ENCODE measurements at places on chromosomes 3 and 15. TPM values are rescaled to one million over a fixed set of nuclear protein-coding genes. Genes with fewer than 3 reads are reported as not detected.
A peak's percentile ranks its signal among the peaks of the same experiment; 100 is the strongest.

Gene CLDN16
- not detected for total RNA-seq

Gene TMEM115
- 72.4 TPM for total RNA-seq

Gene NRG4
- not detected for total RNA-seq

Gene SLC35G2
- 5.7 TPM for total RNA-seq

Gene BTD
- 14.4 TPM for total RNA-seq

Gene THAP10
- 4.6 TPM for total RNA-seq

Gene ECE2
- total RNA-seq, result not detected

DNA sequence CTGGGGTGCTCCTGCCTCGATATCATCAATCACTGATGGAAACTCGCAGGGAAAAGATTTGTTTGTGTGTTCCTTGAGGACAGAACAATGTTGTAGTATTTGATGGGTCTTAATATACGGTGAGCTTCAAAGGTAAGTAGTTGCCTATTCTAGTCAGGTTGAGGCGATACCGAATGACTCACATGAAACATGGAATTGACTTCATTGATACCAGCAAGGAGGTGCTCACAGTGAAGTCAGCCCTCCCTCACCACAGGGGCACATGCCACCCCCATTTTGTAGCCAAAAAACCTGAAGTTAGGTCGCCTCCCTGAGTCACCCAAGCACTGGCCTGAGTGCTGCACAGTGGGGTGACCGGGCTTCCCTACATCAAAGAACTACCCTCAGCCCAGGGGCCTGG is 3.7 kb upstream of the ALDH1A3 start:
- DNase-seq, result no peak

DNA sequence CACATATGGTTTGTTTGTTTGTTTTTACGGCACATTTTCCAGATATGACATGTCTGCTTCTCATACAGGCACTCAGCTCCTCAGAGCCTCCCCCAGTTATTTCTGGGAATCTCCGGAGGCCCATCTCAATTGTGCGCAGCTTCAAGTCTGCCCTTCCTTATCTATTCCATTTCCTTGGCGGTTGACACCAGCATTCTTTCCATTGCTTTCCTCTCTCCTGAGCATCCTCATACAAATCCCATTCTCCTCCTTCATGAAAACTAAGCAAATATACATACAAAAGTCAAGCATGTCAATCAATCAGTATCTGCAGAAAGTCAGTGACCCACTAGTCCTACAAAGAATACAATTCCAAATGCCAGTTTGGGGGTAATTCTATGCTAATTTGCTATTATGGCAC is 166.7 kb downstream of the SQOR start:
- no peak for DNase-seq

DNA sequence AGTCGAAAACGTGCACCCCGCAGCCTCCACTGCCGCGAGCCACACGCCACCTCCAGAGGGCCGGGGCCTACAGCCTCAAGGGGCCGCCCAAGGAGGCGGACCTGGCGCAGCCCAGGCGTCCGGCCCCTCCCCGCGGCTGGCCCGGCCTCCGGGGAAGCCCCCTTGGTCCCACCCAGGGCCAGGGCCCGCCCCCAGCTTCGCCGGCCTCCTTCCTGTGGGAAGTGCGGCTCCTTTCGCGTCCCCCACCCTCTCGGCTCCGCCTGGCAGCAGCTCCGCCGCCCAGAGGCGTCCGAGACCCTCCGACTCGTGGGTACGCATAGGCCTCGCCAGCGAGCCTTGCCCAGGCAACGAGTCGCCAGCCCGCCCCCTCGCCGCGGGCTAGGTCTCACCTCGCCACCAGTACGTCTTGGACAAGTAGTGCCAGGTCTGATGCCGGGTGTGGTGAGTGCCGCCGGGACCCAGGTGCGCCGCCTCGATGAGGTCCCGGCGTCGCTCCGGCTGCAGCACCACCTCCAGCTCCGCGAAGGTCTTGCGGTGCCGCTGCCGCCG is 642 bp downstream of the ZBTB11 start:
- peak; percentile 78 for DNase-seq

DNA sequence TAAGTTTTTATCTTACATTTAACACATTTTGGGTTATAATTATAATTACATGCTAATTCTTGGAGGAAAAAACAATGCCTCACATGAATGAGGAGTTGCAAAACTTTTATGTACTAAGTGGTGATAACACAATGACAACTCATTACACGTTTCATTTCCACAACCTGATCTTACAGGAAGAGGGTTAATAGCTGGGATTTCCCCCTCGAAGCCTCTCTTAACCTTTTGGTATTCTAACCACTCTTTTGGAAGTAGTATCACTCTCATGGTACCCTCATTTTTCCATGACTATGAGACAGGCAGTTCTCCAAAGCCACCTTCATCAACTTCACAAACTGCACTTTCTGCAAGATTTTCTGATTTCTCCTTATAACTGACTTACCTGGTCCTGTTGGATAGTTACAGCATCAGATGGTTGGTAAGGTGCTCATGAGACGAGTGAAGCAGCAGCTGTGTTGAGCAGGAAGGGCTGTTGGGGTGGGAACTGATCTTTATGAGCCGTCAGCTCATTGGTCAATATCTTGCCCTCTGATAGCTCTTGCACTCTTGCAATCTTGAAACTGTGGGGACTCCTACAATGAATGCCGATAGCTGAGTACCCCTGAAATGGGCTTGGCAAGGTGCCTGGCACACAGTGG is 41.6 kb downstream of the ACAN start:
- DNase-seq, result no peak

DNA sequence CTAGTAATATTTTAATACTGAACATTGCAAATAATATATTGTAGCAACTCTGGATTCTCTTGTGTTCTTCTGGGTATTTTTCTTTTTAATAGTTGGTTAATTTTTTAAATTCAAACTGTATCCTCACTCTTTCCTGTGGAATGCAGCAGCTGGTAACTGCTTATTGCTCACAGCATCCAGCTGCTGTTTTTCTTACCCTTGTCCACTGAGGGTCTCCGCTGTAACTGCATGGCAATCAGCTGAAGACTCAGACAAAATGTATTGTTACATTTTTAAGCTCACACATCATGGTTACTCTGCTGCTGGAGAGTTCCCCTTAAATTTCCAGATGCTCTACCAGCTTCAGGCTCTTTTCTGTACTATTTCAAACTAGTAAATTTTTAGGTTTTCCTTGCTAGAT is 227.6 kb downstream of the MBNL1 start:
- no peak for DNase-seq

GRCh38 chr15:77812664-77813063 is 180.0 kb upstream of the LINGO1 start:
- no peak for DNase-seq

- DNase-seq, result no peak
These were observed 93.7 kb downstream of the NEK10 start for GRCh38 chr3:27275441-27275990.

- DNase-seq, result no peak
These were observed 193.8 kb downstream of the FHIT start for GRCh38 chr3:61057464-61057863.

DNA sequence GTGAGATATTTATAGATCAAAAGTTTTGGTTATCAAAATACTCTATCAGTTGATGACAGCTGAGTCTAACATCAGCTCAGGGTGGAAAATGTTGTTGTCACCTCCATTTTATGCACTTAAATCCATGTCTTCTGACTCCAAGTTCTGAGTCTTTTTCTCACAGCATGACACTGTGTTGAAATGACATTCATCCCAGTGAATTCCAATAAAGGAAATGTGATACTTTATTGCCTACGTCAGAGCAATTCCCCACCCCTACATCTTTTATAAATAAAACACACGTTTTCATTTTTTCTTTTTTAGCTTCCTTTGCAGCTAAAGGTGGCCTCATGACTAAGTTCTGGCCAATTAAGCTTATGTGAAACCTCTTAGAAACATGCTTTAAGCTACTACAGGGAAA is 10.7 kb downstream of the DRD3 start:
- DNase-seq, result no peak

GRCh38 chr3:58487140-58487886 is 4.6 kb upstream of the KCTD6 start:
- no peak for DNase-seq

DNA sequence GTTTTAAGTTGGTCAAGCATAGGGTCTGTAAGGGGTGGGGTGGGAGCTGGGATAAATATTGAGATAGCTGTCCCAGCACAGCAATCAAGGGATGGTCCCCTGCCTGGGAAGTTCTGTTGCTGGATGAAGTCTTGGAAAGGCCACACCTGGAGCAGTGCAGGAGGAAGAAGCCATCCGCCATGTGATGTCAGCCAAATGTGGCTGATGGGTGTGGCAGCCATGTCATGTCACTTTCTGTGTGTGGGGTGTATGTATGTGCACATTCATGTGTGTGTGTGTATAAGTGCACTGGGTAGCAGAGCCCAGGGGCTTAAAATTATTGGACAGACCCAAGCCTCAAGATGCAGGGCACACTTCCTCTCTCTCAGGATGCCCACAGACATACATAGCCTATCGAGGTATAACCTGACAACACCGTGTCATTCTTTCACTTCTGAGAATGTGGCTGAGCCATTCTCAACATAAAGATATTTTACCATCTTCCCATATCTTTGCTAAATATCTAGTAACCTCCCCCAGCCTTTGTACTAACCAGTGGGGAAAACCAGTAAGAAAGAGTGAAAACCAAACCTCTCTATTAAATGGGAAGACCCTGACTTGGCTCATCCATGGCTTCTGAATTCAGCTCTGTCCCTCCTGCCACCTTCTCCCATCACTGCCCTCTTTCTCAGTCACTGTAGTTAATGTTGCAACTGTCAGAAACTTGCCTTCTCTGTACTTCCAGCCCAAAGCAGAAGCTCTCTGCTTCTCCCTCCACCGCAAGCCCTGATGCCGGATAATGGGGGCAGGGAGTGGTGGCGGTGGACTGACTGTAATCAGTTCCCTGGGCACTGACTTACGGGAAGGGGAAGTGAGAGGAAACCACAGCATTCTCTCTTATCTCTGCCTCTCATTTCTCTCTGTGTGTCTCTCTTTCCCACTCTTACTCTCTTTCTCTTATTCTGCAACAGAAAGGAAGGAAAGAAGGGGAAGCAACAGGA is 11.2 kb downstream of the TNFSF10 start:
- DNase-seq, result no peak

- DNase-seq, result no peak
These were observed 92.7 kb downstream of the ASB7 start for GRCh38 chr15:100695048-100695447.

Data from tibial nerve (tissue), 4 donors.